ENCODE measurements at places on chromosomes 7 and 10.

GRCh38 chr10:78626471-78626870 lies 442.3 kb upstream of the ZMIZ1 start:
- no peak for DNase-seq

DNA sequence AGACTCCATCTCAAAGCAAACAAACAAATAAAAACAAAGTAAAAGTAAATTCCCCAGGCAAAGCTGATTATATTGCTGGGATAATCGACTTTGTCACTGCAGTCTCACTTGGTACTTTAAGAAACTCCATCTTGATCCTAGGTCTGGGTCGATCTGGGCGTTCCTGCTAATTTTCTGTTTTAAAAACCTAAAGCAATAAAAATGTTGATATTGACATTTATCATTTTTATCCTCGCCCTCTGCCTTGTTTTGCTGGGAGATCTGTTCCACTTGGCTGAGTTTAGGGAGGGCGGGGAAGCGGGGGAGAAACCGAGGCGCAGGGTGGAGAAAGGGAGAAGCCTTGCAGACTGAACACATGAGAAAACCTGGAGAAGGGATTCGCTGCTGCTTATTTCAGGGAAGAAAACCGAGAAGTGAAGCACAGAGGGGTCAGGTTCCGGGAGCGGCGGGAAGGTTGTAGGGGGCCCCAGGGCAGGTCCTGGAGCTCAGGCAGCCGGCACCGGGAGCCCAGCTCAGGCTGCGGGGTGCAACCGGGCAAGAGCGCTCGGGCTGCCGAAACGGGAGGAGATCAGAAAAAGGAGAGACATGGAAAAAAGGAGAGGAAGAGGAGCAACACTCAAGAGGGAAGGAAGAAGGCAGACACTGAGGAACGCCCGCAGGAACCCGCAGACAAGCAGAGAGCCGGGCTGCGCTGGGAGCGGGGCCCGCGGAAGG lies 27.3 kb upstream of the KMT2C start:
- DNase-seq: no peak

DNA sequence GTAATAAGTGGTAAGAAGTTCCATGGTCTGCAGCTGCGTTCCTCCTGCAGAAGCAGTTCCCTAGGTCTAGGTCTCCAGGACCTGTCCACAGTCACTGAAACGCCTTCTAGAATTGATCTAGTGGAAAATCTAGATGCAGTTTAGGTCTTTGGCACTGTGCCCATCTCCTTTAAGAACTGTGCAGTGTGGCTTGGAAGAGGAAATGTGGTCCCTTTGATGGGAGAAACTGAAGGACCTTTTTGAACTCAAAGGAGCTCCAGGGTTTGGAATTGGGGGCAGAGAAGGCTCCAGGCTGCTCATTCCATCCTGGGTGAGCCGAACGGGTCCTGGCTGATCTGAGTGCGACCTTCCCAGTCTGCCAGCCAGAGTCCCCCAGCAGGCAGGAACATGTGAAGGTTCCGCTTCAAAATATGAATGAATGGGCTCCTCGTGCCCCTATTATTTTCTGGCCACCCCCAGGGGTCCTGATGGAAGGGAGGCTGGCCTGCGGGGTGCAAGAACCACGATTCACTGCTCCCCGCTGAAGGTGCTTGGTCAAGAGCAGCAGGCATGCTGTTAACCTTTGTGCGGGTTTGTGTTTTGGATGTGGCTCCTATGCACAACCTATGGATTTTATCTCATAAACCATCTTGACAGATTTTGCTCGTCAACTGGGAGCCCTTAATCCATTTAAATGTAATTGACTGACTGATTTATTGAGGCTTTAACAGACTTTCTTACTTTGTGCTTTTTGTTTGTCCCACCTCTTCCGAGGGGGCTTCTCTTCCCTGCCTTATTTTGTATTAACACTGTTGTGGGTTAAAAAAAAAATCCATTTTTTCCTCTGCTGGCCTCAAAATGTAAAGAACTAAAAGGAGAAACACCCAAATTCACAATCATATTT lies 36.7 kb downstream of the ZNF467 start:
- DNase-seq: no peak

GRCh38 chr10:83522881-83523386 lies 616.4 kb upstream of the GHITM start:
- DNase-seq: no peak

- DNase-seq: no peak
Measured at GRCh38 chr7:137753948-137754851, 92.6 kb downstream of the DGKI start.

DNA sequence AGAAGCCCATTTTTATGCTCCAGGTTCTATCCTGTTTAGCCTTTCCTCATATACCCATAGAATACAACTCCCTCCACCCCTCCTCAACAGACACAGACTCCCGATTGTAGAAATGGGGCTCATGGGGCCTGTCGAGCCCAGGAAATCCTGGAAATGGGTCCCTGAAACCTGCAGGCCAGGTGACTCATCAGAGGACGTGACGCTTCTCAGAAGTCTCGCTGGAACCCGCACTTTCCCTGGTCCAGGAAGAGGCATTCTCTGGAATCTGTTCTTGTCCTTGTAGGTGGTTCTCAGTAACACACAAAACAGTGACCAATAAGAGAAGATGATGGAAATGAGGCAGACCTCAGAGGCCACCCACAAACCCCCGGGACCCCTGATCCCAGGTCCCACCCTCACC lies 244.8 kb upstream of the PPP2R2D start:
- DNase-seq: no peak

- no peak for DNase-seq
Measured at GRCh38 chr7:129084801-129085551, 30.1 kb upstream of the TNPO3 start.

GRCh38 chr7:142941541-142941940 lies 2.3 kb downstream of the LLCFC1 start:
- DNase-seq: no peak

DNA sequence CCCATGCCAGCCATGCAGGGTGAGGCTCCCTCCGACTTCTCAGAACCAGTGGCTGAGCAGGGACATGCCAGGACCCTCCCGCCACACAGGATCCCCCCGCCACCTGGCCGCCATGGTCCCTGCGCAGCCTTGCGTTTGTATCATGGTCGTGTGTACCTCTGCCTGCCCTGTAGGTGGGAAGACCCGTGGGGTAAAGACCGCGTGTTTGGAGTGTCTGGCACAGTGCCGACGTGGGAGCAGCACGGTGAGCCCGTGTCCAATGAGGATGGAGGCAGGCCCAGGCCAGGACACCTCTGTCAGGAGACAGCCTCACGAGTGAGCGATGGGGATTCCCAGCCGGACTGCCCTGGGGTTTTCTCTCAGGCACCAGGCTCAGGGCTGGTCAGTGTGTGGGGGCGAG lies 31.9 kb downstream of the NKX6-2 start:
- no peak for DNase-seq

DNA sequence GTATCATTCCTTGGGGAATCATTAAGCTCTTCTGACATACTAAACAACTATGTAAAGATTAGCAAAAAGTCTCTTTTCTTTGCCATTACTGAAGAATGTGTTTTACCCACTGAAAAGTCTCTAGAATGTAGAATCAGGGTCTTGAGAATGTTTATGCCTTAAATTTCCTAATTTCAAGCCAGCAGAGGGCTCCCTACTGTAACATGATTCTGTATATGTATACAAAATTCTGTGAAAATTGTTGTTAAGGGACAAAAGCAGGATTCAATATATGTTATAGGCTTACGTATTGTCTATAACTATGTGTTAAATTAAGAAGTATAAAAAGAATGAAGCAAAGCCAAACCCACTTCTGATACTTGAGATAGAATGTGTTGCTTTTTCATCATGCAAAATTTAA lies 296.9 kb upstream of the DGKB start:
- no peak for DNase-seq

- DNase-seq: no peak
Measured at GRCh38 chr7:117111535-117111934, 158.2 kb downstream of the ST7 start.

Measured in activated T-helper 1 cell treated with Interleukin-2 at 50 U/mL for 16 hours (primary cell).